Activated B cell treated with CpG ODN at 0.5 μM for 24 hours (primary cell): ENCODE measurements at places on chromosomes 3 and 15. TPM values are rescaled to one million over a fixed set of nuclear protein-coding genes. Genes with fewer than 3 reads are reported as not detected.

DNA sequence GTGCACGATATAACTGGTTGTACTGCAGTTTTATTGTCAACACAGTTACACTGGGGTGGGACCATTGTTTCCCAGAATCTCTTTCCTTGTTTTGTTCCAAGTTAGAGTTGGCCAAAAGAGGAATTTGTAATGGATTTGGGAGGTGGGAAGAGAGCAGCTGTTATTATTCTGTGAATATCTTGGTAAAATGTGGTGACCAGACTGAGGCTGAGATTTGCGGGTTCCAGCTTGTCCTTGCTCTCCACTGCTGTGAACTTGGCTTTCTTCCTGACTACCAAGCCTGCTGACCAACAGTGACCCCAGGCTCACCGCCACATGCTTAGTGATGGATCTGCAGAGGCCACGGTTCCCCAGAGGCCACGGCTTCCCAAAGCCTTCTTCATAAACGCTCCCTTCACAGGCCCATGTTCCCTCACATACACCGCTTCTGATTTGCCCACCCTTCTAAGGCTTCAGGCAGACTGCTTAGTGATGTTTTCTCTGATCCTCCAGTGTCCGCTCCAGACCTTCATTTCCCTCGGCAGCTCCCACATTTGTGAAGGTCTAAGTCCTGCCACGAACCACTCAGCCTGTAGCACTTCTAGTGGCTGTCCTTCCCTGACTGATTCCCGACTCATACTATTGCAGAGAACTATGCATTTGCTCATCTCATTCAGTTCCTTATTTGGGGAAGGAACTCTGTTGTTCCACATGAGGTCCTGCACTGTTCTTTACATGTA lies 525.5 kb upstream of the RGMA start:
- no peak for DNase-seq

DNA sequence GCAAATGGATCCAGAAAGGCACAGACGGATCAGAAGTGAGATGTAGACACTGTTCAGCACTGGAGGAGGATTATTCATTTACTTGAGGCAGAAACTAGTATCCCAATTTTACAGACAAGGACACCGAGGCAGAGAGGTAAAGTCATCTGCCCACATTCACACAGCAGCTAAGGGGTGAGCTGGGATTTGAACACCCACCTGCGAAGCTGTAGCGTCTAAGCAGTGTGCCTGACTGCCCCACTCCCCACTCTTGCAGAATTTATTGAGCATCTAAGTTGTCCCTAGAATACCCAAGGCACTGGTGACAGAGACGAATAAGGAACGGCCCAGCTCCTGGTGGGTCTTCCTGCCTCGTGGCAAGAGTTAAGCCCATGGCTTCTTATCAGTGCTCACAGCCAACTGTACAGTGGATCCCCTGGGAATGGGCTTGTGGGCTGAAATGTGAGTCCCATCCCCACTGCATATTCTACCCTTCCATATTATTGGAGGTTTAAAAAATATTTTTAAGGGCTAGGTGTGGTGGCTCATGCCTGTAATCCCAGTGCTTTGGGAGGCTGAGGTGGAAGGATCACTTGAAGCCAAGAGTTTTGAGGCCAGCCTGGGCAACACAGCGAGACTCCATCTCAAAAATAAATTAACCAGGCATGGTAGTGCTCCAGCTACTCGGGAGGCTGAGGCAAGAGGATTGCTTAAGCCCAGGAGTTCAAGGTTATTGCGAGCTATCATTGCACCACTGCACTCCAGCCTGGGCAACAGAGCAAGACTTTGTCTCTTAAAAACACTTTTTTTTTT lies 77.6 kb downstream of the IQSEC1 start:
- no peak for DNase-seq

SST gene
- total RNA-seq, result not detected in 2 replicates

- no peak for DNase-seq
Measured at GRCh38 chr3:136862617-136863322, 762 bp downstream of the NCK1 start.

DNA sequence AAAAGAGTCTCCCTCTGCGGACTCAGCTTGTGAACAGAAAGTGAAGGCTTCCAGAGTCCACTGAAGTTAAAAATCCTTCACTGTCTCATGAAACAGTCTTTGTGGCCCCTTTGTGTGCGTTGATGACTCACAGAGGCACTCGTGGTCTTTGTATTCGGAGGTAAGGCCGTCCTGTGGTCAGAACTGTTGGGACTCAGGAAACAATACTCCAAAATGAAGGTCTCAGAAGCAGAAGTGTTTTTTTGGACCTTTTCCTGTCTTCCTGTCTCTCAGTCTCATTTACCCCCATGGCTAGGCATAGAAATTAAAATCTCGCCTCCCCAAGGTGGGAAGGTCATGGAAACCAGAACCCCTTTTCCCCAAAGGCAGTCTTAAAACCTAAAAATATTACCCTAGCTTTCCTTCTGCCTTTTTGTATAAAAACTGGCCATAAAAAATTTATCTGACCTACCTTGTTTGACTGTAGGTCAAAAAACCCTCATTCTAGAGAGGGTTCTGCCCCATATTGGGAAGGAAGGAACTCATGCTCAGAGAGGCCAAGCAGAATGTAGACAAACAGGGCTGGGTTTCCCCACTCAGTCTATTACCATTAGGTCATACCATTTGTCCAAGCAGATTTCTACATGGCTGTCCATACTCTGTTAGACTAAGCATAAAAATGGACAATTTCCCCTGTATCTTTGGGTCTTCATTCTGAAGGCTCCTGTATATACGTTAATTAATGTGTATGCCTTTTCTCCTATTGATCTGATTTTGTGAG lies 19.1 kb upstream of the EPB42 start:
- no peak for DNase-seq

- DNase-seq, result no peak
Measured at GRCh38 chr15:26772154-26773066, at the start of gene GABRB3. GABRB3 (minus strand) TSS chr15:26773066.

DNA sequence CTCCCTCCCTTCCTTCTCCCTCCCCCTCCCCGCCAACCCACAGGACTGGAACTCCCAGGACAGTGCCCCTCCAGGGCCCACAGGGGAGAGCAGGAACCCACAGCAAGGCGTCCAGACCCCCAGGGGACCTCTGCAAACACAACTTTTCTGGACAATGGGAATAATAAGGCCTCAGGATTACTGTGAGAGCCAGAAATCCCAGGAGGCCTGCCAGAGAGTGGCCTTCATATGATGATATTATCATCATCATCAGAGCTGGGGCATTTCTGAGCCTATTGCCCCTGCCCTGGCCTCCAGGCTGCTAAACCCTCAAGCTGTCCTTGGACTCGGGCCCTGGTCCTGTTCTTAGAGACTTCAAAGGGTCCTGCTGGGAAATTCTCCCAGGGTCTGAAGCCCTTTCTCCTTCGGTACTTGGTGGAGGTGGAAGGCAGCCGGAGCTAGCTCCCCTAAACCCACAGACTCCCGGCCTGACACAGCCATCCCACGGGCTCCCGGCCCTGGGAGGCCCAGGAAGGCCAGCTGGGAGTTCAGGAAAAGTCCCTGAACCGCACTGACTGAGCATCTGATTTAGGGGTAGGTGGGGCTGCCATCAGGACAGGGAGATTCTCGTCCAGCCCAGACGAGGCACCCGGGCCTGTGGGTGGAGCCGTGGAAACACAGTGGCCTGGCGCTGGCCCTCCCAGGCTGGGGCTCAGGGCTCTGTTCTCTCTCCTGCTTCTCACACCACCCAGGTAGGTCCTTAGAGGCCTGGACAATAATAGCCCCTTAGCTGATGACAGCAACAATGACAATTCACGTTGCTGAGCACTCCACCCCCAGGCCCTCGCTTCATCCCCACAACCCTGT lies 4.9 kb downstream of the CALML4 start:
- DNase-seq, result no peak

DNA sequence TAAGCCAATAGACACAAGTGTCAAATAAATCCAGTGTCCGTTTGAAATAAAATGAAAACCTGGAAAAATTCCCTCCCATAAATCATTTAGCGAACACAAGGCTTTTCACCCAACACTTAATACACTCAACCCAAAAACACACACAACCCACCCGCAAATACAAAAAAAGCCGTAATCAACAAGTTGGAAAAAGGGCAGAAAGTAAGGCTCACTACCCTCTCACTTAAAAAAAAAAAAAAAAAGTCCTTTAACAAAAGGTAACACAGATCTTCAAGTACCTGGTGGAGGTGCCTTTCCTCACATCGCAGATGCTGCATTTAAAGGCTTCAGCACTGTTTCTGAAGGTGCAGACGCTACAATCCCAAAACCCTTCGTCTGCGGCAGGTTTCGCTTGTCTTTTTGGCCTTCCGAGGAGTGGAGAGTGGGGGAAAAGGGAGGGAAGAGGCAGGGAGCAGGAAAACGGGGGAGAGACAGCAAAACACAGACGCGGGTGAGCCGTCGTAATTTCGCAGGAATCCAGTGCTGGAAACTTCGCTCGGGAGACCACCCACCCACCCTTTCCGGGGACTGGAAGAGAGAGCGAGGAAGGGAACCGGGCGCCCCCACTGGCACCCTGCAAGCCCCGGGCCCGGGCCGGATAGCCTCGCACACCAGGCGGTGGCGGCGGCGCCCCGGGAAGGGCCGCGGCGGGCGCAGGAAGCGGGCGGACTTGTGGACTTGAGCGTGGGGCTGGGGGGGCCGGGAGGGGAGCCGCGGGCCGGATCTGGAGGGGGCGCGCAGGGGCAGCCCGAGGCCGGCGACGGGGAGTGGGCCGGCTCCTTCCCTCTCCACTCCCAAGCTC lies 401.8 kb downstream of the SHQ1 start:
- no peak for DNase-seq
